SJSA1 (cell line): ENCODE measurements at places on chromosomes 1 and 21. TPM values are rescaled to one million over a fixed set of nuclear protein-coding genes. Genes with fewer than 3 reads are reported as not detected.

PTPRU gene
- total RNA-seq, result 12.1 and 16.8 TPM in 2 replicates

RNF11 gene
- 146 and 168 TPM in 2 replicates for total RNA-seq

ACKR1 gene
- total RNA-seq, result not detected in 2 replicates

LCE2C gene
- not detected in 2 replicates for total RNA-seq

LCE1E gene
- total RNA-seq, result not detected in 2 replicates

CD1E gene
- not detected in 2 replicates for total RNA-seq

TARBP1 gene
- 18.9 and 21.0 TPM in 2 replicates for total RNA-seq

DNA sequence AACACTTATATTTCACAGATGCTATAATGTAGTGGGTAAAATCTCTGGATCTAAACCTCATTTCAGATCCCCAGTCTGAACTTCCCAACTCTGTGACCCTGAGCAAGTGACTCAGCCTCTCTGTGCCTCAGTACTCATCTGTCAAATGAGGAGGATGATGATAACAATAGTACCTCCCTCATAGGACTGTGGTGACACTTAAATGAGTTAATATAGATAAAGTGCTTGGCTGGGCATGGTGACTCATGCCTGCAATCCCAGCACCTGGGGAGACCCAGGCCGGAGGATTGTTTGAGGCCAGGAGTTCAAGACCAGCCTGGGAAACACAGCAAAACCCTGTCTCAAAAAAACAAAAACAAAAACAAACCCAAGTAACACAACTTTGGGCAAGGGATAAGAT lies 4.7 kb upstream of the ECE1 start:
- peaks cover 23% of the 10 kb centered on the region for H3K4me1 ChIP-seq
- peak overlapping the region; percentile 23 for H3K27ac ChIP-seq
- no peaks in the 10 kb centered on the region for H3K36me3 ChIP-seq
- DNase-seq, result peak; percentile 35

- no peak for DNase-seq
- no peak overlapping the region for H3K4me3 ChIP-seq
- peaks cover 57% of the 10 kb centered on the region for H3K4me1 ChIP-seq
- H3K27ac ChIP-seq, result peak overlapping the region; percentile 6; the same call in 1 of the 2 replicates
- peaks cover 10% of the 10 kb centered on the region for H3K36me3 ChIP-seq
These were observed 25.9 kb upstream of the TOR3A start for GRCh38 chr1:179055937-179056336.

DNA sequence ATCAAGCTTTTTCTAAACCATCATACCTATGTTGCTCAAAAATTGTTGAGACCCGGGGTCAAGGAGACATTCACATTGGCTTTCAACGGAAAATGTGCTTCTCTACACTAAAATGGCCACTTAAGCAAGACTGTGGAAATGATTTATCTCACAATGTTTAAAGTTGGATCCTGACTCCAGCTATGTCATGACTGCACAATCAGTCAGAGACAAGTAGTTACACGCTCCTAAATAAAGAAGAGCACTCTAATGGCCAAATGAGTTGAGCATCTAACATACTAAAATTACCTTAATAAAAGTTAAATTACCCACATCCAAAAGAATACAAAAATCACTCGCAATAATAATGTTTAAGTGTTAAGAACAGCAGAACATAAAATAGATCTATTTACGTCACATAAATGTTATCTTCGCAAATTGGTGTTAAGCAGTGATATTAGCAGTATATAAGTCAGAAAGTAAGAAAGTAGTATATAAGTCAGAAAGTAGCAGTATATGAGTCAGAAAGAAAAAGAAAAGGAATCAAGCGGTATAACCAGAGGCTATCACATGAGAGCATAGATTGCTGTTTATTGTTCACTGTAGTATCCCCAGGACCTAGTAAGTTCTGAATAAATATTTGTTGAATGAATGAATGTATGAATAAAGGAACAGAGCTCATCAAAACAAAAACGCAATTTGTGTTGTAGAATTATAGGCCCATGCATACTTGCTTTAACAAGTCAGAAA lies 28.4 kb downstream of the ZNF281 start:
- no peaks in the 10 kb centered on the region for H3K27me3 ChIP-seq
- no peaks in the 10 kb centered on the region for H3K36me3 ChIP-seq
- no peak for DNase-seq
- H3K27ac ChIP-seq, result no peak overlapping the region
- no peak overlapping the region for H3K4me3 ChIP-seq

- peaks cover 16% of the 10 kb centered on the region for H3K4me1 ChIP-seq
- H3K36me3 ChIP-seq, result no peaks in the 10 kb centered on the region
- H3K27ac ChIP-seq, result peak overlapping the region; percentile 74
- no peak overlapping the region for H3K4me3 ChIP-seq
These were observed 7.6 kb upstream of the RASAL2 start for GRCh38 chr1:178086294-178086693.

- H3K4me3 ChIP-seq, result no peak overlapping the region
- DNase-seq, result no peak
- no peaks in the 10 kb centered on the region for H3K4me1 ChIP-seq
- H3K27ac ChIP-seq, result no peak overlapping the region
These were observed 77.0 kb downstream of the CTH start for GRCh38 chr1:70487910-70488665.

GRCh38 chr1:19330449-19331135 lies 18.5 kb downstream of the SLC66A1 start:
- DNase-seq, result no peak
- no peak overlapping the region for H3K4me3 ChIP-seq
- H3K27ac ChIP-seq, result no peak overlapping the region
- H3K4me1 ChIP-seq, result no peaks in the 10 kb centered on the region
- peaks cover 26% of the 10 kb centered on the region for H3K36me3 ChIP-seq
- H3K27me3 ChIP-seq, result no peaks in the 10 kb centered on the region

DNA sequence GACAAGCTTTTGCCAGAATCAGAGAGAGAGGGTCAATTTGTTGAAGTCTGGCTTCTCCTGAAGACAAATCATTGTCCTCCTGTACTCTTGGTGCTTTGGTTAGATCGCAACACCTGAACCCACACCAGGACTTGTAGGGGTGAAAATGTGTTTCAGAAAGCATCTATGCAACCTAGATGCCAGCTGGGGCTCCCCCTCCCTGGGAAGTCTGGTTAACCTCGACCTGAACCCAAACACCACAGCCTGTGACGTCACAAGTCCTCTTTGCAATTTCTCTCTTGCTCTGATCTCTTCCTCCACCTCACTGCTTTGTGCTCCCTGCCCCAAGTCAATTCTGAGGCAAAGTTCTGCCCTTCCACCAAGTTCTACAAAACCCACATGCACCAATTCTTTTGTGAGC lies 42.8 kb upstream of the USP24 start:
- no peak overlapping the region for H3K4me3 ChIP-seq
- H3K4me1 ChIP-seq, result no peaks in the 10 kb centered on the region
- H3K27me3 ChIP-seq, result no peaks in the 10 kb centered on the region
- H3K36me3 ChIP-seq, result no peaks in the 10 kb centered on the region
- no peak overlapping the region for H3K27ac ChIP-seq
- DNase-seq, result no peak

DNA sequence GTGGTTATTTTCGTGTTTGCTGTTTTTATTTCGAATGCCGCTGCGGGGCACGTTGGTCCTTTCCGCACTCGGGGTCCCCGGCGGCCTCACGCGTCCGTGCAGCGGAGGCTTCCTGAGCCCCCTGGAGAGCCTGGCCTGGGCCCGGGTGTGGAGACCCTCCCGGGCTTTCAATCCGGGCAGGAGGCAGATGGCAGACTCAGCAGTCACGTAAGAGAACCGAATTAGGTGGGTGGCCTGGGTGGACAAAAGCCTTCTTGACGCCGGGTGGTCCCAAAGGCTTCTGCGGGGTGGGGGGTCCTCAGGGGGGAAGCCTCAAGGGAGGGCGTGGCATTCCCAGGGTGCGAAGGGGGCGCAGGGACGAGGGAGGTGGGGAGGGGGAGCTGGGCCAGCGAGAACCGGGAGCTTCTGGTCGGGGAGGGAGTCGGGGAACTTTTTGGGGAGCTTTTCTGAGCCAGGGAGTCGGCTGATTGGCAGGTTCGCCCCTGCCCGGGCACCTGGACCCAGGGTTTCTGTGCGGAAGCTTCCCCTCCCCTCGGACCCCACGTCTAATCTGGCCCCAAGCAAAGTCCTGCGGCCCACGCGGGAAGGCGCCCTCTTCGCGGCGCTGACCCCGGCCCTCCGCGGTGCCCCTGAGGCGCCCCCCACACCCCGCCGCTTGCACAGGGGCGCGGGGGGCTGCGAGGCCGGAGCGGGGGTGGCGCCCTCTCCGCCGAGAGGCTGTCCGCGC lies 1.3 kb upstream of the HES4 start:
- DNase-seq, result no peak
- H3K36me3 ChIP-seq, result peaks cover 31% of the 10 kb centered on the region
- H3K27ac ChIP-seq, result peak overlapping the region; percentile 100
- peaks cover 33% of the 10 kb centered on the region for H3K4me1 ChIP-seq
